ENCODE measurements at places on chromosomes 2 and 18.

DNA sequence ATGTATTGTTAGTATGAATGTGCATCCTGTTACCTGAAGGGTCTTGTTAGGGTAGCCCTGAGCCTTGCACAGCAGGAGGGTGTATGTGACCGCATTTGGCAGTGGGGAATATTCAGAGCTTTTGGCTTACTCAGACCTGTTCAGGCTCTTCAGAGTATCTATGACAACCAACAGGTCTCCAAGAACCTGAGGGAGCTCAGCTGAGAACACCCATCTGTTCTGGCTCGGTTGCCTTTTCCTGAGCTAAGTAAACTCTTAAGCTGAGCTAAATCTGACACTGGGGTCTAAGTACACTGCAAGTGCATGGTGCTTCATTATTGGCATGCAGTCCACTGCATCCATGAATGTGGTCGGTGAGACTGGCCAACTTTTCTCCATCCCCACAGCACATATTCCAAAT is 92.4 kb upstream of the CHST9 start:
- no peak for DNase-seq

GRCh38 chr2:230457073-230457768 is 41.2 kb downstream of the SP100 start:
- peak; percentile 28 for DNase-seq

DNA sequence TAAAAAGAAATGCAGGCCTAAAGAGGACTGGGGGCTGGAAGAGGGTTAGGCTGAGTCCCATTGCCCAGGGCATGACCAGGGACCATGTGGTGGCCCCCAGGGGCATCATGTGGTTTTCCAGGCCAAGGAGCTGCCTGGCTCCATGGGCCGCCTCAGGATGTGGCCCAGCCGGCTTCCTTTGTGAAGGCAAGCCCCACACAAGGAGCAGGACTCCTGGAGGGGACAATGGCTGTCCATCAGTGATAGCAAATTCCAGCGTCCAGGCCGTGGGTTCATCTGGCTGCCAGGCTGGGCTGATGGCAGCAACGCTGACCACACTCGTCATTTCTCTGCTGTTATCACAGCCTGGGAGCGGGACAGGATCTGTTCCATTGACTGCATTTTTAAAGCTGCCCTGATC is 82.5 kb downstream of the GBX2 start:
- DNase-seq = no peak

GRCh38 chr2:36993841-36994620 is 27.7 kb upstream of the STRN start:
- no peak for DNase-seq
